ENCODE measurements at places on chromosomes 5 and 9.
A peak's percentile ranks its signal among the peaks of the same experiment; 100 is the strongest.

DNA sequence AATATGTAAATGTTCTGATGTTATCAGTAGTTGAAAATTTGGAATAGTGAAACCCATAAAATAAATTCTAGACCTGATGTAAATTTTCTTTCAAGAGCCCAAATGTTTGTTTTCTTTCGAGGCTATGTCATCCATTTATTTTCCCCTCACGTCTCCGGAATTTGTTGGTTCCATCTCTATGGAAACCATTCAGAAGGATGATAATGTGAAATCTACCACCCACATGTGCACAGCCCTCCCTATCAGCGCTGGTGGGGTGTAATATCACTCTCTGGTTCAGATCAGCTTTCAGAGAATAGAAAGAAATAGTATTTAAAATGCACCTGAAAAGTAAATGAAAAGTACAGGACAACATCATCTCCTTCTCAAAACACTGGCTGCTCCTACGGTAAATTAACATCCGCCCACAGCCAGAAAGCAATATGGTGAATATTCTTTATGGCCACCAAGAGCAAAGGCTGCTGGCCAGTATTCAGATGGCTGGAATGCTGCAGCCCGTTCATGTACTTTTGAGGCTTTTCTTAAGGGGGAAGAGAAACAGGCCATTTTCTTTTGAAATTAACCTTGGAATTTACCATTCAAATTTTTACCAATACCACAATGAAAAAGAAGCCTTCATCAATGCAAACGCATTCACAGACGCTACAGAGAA, 28.5 kb downstream of the GLDC start:
- no peak for DNase-seq

DNA sequence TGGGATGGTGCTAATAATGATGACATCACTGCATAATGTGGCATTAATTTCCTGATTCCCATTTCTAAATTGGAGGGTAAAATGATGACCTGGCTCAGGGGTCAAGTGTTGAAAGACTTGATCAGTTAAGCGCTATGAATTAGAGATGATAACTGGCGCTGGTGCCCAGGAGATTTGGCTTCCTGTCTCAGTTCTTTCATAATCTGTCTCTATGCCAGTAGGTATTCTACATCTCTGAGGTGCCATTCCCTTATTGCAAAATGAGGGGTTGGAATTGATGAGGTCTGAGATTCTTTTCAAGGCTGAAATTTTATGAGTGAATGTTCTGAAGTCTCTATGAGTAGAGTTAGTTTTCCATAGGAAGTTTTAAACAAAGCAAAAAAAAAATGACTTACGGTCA, 1715.1 kb upstream of the WWC1 start:
- no peak for DNase-seq

DNA sequence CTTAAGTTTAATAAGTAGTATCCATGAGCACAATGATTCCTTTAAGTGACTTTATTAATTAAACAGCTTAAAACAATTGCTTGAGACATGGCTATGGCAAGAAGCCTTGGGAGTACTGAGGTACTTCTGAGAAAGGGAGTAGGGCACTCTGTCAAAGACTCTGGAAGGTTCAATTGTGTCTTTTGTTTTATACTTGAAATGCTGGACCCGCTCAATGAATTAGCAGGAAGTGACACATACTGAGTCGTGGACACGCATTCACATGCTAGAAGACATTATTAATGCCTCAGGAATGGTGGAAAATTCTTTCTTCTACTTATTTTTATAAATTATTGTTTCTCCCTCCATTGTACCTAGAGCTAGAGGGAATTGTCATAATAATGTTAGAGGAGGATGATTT, 347.3 kb upstream of the ZNF608 start:
- DNase-seq = peak; percentile 83

DNA sequence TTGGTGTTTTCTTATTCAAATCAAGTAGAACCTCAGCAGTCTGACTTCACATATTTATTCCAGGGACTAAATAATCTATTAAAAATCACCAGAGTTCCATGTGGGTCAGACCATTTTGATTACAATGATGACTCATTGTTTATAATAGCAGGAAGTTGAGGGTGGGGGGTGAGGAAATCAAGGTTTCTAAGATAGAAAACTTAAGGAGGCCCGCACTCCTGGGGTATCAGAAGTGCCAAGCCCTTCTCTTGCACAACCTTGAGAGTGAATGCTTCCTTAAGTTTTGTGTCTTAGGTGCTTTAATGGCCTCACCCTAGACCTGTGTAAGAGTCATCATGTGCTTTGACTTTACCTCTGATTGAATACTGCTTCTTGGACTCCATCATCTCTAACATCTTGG, 31.9 kb upstream of the NPR3 start:
- peak; percentile 10 for DNase-seq

GRCh38 chr9:135086597-135087488, 625 bp upstream of the OLFM1 start:
- no peak for DNase-seq

DNA sequence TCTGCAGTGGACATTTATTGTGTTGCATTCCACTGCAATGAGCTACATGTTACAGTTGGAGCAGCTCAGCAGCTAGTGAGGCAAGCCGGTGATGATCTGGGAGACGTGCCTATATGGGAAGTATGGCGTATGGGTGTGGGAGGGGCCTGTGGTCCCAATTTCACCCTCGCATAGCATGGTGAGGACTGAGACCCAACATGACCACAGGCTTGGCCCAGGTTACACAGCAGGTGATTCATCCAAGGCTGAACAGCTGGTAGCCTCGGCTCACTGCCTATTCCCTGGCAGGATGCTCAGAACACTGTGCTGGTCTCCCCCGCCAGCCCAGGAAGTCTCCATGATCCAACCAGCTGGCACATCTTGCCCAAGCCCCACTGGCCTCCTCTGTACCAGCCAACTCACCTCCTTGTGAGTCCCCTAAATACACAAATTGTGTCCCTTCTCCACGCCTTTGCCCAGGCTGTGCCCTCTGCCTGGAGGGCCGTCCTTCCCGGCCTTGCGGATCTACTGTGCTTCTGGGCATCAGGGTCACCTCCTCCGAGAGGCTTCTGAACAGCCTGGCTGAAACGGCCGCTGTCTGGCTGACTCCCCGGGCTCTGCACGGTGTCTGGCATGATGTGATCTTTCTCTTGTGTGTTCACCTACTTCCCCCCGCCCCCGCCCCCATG, 81.4 kb downstream of the NSUN2 start:
- DNase-seq = peak; percentile 4

- peak; percentile 2 for DNase-seq
These were observed 111.7 kb upstream of the ACOT12 start for GRCh38 chr5:81505672-81506071.

DNA sequence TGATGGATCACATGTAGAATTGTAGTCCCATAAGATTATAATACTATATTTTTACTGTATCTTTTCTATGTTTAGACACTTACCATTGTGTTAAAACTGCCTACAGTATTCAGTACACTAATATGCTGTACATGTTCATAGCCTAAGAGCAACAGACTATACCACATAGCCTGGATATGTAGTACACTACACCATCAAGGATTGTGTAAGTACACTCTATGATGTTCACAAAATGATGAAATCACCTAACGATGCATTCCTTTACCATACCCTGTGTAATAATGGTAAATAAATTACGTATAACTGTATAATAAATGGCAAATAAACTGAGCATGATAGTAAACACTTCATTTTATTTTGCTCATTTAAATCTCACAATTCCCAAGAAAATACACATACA, 60.3 kb downstream of the RICTOR start:
- peak; percentile 16 for DNase-seq

- peak; percentile 100 for DNase-seq
These were observed at the start of gene NR2F1 for GRCh38 chr5:93582677-93583438. NR2F1 (plus strand) TSS chr5:93583222; CDS start chr5:93585024, 1,802 bp downstream.

- no peak for DNase-seq
These were observed 44.0 kb downstream of the ROR2 start for GRCh38 chr9:91905991-91906469.

DNA sequence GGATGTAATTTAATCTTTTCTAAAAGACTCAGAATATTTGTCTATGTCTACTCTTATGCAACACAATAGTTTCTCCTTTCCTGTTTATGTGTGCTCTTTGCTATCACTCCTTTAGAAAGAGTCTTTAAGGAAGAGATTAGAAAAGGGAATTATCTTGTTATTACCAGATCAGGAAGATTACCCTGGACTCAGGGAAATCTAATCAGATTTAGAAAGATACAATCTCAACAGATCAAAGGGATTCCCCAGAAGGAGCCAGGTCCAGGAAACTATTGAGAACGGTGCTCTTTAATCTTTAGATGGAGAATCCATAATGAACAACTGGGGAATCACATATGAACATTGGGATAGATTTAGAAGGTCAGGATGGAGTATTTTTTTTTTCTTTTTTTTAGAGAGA, 32.4 kb upstream of the ZFR start:
- DNase-seq = no peak

DNA sequence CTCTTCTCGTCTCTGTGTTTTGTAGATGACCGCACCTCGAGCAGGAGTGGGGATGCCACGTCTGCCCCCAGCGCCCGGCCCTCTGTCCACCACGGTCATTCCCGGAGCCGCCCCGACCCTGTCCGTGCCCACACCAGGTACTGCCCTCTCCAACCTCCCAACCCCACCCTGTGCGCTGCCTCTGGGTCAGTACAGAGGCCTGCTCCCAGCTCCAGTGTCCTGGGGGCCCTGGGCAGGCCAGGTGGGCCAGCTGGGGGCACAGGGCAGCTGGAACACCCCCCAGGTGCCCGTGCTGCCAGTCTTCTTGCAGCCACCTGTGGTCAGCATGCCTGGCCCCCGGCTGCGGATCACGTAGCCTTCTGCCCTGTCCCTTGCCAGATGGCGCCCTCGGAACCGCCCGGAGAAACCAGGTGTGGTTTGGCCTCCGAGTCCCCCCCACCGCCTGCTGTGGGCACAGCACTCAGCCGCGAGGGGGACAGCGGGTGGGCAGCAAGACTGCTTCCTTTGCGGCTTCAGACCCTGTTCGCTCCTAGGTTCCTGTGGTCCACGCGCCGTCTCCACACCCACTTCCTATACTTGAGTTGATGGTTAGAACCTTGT, 133.7 kb downstream of the WNK2 start:
- DNase-seq = no peak

DNA sequence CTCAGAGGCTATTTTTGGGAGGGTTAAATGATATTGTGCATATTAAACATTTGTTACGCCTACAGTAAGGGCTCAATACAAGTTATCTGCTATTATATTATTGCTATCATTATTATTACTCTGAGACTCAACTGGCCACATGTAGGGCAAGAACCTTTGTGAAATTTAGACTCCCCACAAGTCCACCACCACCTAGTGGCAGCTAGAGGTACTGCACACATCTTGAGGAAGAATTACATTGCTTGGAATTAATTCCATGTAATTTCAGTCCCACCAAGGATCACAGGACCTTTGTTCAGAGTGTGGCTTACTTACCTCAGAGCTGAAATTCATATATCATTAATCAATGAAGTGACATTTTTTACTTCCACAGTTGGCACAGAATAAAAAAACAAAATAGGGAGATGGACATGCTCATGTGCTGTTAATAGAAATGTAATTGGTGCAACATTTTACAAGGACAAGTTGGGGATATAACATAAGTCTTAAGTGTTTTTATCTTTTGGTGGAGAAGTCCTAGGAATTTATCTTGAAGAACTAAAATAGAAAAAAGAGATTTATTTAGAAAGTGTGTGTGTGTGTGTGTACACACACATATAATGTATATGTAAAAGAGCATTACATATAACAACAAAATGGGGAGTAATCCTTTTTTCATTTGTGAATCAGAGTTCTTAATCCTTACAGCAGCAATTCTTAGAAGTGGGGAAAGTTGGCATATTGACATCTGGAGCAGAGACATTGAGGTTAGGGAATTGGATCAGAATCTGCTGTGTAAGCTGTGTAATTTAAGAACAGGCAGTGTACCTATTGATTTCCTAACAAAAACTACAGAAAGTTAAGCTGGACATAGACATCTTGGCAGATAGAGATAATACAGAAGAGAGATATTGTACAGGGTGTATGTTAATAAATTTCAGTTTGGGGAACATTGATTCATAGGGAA, 11.2 kb downstream of the MSANTD3 start:
- DNase-seq = peak; percentile 84

DNA sequence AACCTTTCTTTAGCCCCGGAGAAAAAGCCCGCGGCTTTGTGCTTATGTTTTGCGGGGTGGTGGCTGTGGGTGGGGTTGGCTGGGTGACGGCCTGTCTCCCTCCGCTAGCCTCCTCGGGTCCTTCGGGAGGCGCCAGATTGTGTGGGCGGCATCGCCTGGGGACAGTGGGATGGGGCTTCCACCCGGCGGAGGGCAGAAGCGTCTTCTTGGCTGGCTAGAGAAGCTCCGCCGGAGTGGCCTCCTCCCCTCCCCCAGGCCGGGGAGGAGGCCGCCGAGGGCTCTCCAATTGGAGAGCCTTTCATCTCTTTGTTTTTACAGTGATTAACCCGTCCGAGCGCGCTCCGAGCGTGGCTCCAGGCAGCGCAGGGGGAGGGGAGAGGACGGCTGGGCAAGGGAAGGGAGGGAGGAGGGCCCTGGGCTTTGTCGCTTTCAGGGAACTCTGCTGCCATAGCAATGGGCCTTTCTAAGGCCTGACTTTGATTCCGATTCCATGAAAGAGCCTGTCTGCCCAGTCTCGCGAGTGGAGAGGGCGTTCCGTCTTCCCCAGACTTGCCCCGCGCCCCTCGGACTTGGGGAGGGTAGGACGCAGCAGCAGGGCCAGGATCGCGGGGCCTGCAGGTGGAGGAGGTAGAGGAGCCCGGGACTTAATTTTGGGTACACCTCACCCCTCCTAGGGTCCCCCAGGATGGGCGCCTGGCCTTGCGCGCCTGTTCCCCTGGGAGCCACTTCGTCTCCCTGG, 36.7 kb upstream of the TIFAB start:
- DNase-seq = peak; percentile 69

DNA sequence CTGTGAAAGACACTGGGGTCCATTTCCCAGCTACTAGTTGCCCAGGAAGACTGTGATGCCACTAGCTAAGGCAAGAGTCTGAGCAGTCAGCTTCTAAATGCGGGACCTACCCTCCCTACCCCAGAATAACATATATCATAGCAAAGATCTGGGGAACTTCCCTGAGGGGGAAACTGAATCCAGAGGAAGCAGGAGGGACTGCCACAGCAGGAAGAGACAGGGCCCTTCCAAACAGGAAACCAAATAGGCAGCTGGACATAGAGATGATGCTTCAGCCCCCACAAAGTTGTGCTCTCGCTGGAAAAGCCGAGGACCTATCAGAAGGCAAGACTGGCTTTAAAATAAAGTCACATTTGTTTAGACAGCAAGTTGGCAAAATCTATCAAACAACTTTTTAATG, 51.1 kb downstream of the KLHL3 start:
- DNase-seq = no peak

DNA sequence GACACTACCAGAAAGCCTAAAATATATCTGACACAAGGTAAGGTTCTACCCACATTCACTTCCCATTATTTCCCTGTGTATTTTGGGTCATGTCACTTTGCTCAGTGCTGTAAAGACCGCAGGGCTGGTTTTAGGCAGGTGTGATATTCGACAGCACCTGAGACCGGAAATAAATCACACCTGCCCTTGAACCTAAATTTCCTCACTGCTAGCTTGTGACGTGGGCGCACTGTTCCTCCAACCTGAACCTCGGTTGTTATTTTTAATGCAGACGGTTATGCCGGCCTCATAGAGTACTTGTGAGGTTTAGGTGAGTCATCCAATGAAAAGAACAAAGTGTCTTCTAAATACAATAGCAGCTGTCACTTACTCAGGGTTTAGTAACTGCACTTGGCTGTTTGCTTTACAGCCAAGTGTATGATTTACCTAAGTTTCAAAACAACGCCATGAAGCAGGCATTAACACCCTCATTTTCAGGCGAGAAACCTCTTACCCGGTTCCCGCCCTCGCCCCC, 20.7 kb upstream of the ZNF782 start:
- DNase-seq = peak; percentile 91

- DNase-seq = no peak
These were observed 40.8 kb downstream of the NAIF1 start for GRCh38 chr9:128026255-128026772.

Data from fibroblast of mammary gland (primary cell).